ENCODE measurements at places on chromosomes 4 and X. TPM values are rescaled to one million over a fixed set of nuclear protein-coding genes. Genes with fewer than 3 reads are reported as not detected.

S100G gene
- not detected for total RNA-seq

AADAT gene
- 7.7 TPM for total RNA-seq

RXFP1 gene
- 2.2 TPM for total RNA-seq

XKRX gene
- not detected for total RNA-seq

LRIT3 gene
- not detected for total RNA-seq

CCSER1 gene
- total RNA-seq, result not detected

NUP62CL gene
- not detected for total RNA-seq

FAM53A gene
- total RNA-seq, result 0.39 TPM

PFKFB1 gene
- total RNA-seq, result not detected

NSG1 gene
- total RNA-seq, result not detected

TKTL2 gene
- total RNA-seq, result not detected

C4orf50 gene
- not detected for total RNA-seq

TLR3 gene
- 1.6 TPM for total RNA-seq

NKX3-2 gene
- 2.8 TPM for total RNA-seq

GAGE1 gene
- not detected for total RNA-seq

MAOB gene
- total RNA-seq, result not detected

TRIM75 gene
- total RNA-seq, result not detected

VSIG1 gene
- 0.37 TPM for total RNA-seq

FAT4 gene
- total RNA-seq, result 37.1 TPM

SYTL5 gene
- 0.22 TPM for total RNA-seq

ASB12 gene
- not detected for total RNA-seq

RHOXF2B gene
- not detected for total RNA-seq

CABS1 gene
- total RNA-seq, result not detected

MAGEC2 gene
- not detected for total RNA-seq

TRPC5OS gene
- total RNA-seq, result not detected

ARSD gene
- 14.7 TPM for total RNA-seq

RHOH gene
- total RNA-seq, result not detected

ATOH1 gene
- total RNA-seq, result not detected

GALNTL6 gene
- total RNA-seq, result not detected

PLS3 gene
- total RNA-seq, result 285 TPM

DKK2 gene
- total RNA-seq, result 15.7 TPM

SH3RF1 gene
- 14.1 TPM for total RNA-seq

HTRA3 gene
- total RNA-seq, result not detected

VCX2 gene
- total RNA-seq, result not detected

REELD1 gene
- total RNA-seq, result 0.05 TPM

SCML1 gene
- total RNA-seq, result 20.7 TPM

ZFP42 gene
- not detected for total RNA-seq

TTC29 gene
- total RNA-seq, result not detected

ADAMTS3 gene
- total RNA-seq, result 0.81 TPM
